CD14-positive monocyte (primary cell): ENCODE measurements at places on chromosomes 5 and 9.

DNA sequence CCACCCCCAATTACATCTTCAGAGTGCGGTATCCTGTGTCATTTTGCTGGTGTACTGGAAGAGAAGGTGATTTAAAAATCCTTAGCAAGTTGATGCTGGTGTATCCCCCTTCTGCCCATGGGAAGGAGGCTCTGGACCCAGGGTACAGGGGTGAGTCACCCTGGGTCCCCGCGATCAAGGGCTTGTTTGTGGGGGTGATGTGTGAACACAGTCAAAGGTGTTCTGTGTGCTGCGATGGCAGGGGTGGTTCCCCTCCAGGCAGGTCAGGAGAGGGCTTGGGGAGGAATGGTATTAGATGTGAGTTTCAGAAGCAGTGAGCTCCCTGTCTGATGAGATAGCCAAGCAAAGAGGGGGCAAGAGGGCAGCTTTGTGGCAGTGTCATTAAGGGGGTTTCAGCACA, 28.9 kb downstream of the OLFM1 start:
- DNase-seq, result no peak

GRCh38 chr9:133754187-133754586, 16.0 kb upstream of the SARDH start:
- DNase-seq, result no peak

GRCh38 chr9:114423181-114423580, 35.4 kb upstream of the AKNA start:
- DNase-seq, result no peak

DNA sequence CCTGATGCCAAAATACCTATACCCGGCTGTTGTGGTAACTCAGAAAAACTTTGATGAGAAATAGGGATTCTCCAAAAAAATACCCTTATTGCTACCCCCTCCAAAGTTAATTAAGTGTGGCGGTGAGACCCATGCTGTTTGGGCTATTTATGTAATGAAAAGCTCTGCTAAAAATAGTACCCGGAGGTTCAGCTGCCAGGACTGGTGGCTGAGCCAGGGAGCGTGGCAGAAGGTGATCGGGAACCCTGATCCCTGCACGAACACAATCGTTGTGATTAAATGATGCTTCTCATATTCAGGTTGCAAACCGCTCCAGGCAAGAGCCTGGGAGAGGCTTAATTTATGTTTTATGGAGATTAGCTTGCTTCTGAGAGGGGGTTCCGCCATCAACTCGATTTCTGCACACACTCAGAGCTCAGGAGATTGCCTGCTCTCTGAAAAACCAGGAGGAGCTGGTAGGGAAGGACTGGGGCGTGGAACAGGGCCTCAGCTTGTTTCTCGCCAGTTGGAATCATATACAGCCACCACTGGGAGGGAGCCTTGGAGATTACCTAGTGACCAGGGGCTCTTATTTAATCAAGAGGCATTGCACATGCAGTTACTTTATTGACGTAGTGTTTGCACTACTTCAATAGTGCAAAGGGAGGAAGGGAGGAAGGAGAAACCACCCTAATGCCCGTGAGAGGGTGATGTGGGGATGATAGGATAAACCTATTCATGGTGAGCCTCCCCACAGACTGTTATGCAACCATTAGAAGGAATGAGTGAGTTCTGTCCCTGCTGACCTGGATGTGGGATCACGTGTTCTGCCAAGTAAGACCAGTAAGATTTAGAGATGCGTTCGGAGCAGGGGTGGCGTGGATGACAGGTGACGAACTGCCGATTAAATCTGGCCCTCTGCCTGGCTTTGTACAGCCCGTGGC, 23.4 kb downstream of the HRH2 start:
- DNase-seq, result no peak

GRCh38 chr9:90884178-90884577, 82.6 kb downstream of the SYK start:
- no peak for DNase-seq

- no peak for DNase-seq
Observed at GRCh38 chr9:126947529-126947928, 32.9 kb downstream of the RALGPS1 start.

GRCh38 chr9:69120380-69121154, 53.5 kb upstream of the TJP2 start:
- DNase-seq, result no peak

- DNase-seq, result peak; percentile 47
Observed at GRCh38 chr9:114662081-114662989, 4.7 kb upstream of the TEX53 start.

DNA sequence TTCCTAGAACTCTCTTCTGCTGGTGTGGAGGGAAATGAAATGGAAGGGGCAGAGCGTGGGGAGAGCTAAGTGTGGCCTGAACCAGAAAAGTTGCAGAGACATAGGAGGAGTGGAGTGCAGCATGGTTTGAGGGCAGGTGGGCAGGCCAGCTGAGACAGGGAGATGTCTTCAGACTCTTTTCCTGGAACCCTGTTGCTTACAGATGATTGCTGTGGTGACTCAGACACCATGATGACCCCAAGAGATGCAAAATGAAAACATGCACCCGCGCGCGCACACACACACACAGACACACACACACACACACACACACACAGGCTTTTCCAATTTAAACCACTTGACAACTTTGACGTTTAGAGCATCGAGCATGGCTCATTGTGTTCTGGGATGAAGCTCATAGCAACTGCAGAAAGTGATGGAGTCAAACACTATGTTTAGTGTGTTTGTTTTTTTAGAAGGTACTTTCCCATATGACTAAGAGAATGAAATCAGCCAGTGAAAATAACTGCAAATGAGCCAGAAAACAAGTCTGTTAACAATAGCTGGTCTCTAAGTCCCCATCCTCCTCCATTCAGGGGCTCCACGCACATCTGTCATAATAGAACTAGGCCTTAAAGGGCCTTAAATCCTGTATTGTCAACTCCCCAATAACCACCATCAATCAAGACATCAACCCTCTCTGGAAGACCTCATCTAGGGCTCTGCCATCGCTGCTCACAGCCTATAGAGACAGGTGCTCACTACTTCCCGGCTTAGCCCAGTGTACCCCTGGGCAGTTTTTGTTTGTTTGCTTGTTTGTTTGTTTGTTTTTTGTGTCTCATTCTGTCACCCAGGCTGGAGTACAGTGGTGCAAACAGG, 9.6 kb downstream of the TMOD1 start:
- no peak for DNase-seq

GRCh38 chr9:125142560-125143376, 560 bp downstream of the SCAI start:
- peak; percentile 7 for DNase-seq

GRCh38 chr5:6291961-6292360, 86.4 kb downstream of the MED10 start:
- DNase-seq, result no peak

- no peak for DNase-seq
Observed at GRCh38 chr5:6080930-6081726, 297.2 kb downstream of the MED10 start.

GRCh38 chr9:8401961-8402705, 602.6 kb upstream of the DMAC1 start:
- no peak for DNase-seq

- DNase-seq, result peak; percentile 85
Observed at GRCh38 chr9:130680836-130681768, 12.5 kb upstream of the EXOSC2 start.

GRCh38 chr9:122261469-122261881, 3.2 kb downstream of the RBM18 start:
- DNase-seq, result no peak

GRCh38 chr5:159864885-159865691, 51.2 kb upstream of the ADRA1B start:
- no peak for DNase-seq

GRCh38 chr5:126509339-126509738, 85.7 kb downstream of the ALDH7A1 start:
- no peak for DNase-seq

DNA sequence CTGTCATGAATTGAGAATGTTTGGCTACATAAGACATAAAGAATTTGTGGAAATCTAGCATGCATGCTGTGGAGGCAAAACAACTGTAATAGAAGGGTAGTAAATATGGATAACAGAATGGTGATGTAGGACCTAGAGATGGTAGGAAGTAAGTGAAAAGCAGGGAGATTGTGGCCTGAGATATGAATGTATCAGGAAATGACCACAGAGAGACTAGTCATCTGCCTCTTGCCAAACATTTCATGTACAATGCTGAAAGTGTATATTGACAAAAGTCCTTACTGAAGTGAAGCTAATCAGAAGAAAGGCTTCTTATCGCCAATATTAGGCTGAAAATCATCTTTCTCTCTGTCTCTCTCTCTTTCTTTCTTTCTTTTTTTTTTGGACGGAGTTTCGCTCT, 873.1 kb upstream of the CTNND2 start:
- DNase-seq, result no peak

- no peak for DNase-seq
Observed at GRCh38 chr5:133799571-133800237, 168.7 kb downstream of the C5orf15 start.

GRCh38 chr9:35398651-35399335, 91.1 kb upstream of the RUSC2 start:
- no peak for DNase-seq

GRCh38 chr9:137619240-137620047, 639 bp downstream of the EHMT1 start:
- DNase-seq, result no peak

GRCh38 chr9:37719526-37719925, 34.1 kb upstream of the TRMT10B start:
- DNase-seq, result no peak

DNA sequence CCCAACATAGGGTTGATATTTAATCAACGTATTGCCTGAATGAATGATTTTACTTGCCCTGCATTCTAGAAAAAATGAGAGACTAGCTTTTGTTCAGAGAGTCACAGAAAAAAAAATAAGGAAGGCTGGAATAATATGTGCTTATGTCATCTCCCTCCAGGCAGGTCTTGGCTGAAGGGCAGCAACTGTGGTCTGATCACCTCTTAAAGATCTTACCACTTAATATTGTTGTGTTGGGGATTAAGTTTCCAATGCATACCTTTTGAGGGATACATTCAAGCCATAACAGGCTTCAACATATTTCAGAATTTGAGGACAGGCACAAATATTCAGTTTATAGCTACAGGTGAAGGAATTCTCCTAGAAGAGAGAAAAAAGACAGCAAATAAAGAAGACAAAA, 157.3 kb upstream of the S1PR3 start:
- DNase-seq, result no peak

DNA sequence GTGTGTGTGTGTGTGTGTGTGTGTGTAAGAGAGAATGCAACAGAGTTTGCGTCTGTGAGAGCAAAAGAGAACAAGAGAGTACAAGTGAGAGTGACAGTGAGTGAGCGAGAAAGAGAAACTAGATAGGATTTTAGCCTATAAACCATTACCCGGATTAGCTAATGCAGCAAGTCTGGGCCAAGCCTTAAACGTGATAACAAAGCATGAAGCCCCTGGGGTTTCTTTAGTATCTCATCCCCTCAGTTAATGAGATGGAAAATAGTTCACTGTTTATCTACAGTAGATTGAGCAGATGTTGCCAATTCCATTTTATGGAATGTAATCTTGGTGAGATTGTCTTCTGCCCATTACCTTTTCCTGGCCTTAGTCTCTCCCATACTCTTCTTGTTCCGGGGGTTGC, 114.5 kb downstream of the MAT2B start:
- DNase-seq, result no peak

GRCh38 chr9:38008168-38009034, 60.6 kb downstream of the SHB start:
- DNase-seq, result peak; percentile 95

- DNase-seq, result no peak
Observed at GRCh38 chr5:152332716-152333460, 72.2 kb downstream of the NMUR2 start.

GRCh38 chr5:34597034-34598027, 58.8 kb upstream of the RAI14 start:
- DNase-seq, result no peak

DNA sequence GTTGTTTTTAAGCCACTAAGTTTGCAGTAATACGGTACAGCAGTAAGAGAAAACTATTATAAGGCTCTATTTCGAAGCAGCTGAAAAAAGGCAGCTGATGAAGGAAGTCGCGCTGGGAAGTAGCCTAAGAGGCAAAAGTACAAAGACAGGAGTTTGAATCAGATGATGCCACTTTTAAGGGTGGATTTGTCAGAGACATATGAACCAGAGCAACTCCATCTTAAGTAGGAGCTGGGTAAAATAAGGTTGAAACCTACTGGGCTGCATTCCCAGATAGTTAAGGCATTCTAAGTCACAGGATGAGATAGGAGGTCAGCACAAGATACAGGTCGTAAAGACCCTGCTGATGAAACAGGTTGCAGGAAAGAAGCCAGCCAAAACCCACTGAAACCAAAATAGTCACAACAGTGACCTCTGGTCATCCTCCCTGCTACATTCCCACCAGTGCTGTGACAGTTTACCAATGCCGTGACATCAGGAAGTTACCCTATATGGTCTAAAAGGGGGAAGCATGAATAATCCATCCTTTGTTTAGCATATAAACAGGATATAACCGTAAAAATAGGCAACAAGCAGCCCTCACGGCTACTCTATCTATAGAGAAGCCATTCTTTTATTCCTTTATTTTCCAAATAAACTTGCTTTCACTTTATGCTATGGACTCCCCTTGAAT, 91.8 kb upstream of the PRSS3 start:
- DNase-seq, result peak; percentile 46

DNA sequence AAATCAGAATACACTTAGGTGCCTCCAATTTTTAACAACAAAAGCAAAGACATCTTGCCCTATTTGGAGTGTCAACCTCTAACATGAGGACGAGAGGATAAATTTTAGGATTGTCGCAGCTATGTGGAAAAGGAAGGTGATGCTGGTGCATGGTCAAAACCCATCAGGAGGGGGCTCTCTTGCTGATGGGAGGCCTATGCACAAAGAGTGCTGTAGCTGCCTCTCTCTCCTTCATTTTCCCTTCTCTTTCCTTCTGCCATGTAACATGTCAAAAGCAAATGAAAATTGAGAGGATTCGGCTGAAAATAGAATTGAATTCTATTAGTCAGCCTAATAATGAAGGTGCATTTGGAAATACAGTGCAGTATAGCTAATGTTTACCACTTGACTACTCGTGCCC, 578.7 kb upstream of the ZNF462 start:
- no peak for DNase-seq

DNA sequence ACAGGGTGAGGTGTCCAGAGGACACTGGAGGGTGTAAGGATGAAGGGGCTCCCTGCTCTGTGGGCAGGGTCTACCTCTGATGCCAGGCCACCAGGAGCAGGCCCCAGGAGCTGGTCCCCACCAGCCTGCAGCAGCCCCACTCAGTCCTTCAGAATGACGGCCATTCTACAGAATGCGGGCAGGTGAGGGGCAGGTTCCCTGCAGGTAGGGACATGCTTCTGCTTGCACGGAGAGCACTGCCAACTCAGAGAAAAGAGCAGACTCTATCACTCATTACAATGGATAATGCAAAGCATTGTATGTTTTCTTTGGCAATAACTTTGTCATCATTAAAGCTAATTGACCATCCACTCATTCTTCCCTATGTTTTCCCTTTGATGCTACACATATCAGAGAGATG, 39.0 kb downstream of the DDX31 start:
- no peak for DNase-seq

GRCh38 chr5:50559955-50560354, 106.5 kb upstream of the PARP8 start:
- peak; percentile 34 for DNase-seq

- DNase-seq, result peak; percentile 94
Observed at GRCh38 chr5:80399526-80400239, 8.2 kb upstream of the ZFYVE16 start.

- DNase-seq, result no peak
Observed at GRCh38 chr5:63831381-63831780, 130.9 kb downstream of the HTR1A start.
